H54 (cell line): ENCODE measurements at places on chromosomes 7 and 10.

GRCh38 chr10:123621916-123622315, 44.2 kb upstream of the GPR26 start:
- no peak for DNase-seq

DNA sequence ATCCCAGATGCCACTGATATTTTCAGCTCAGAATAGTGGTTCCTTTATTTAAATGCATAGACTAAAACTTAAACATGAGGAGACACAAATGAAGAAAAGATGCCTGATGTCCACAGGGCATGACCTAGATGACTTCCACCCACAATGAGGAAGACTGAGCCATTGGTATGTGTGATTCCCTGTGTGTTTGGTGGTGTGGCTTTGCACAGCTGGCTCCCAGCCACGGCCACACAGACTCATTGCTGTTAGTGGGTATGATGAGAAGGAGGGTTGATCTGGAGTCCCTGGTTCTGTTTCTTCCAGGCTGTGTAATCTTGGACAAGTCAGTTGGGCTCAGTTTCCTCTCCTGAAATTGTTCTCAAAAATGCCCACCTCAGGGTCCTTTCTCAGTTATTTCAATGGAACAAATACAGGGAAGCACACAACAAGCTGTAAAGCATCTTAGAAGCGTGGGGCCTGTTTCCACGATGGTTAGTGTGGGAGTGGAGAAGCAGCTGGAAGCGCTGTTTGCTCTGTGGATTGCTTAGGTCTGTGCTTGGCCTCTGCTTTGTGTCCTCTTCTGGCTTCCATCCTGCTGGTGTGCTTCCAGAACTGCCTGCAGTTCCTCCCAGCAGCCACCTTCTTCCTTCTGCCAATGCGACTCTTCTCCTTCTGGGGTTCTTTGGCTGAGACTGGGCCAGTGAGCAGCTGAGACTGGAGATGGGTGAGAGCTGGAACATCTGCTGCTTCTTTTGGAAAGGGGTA, 303.7 kb downstream of the BMPER start:
- DNase-seq = no peak

- no peak for DNase-seq
Observed at GRCh38 chr7:146208492-146208891, 91.9 kb downstream of the CNTNAP2 start.

- no peak for DNase-seq
Observed at GRCh38 chr7:19749658-19750057, 23.8 kb downstream of the TMEM196 start.

DNA sequence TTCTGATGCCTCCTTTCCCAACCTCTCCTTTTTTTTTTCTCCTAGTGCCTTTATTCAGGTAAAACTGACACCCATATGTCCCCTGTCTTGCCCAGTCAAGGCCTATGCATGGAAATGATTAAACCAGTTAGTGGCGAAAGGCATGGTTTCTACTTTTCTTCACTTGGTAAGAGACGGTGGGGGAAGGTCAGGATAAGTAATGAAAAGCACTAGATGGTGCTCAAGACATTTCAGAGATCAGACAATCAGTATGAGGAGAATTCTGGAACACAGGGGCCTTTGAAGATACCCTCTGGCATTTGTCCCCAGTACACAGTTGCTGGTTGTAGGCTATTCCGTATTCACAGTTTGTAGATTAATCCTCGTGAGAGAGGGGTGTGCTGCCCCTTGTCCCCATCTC, 121.2 kb downstream of the RTKN2 start:
- no peak for DNase-seq

GRCh38 chr7:151192002-151192539, 5.0 kb upstream of the ASB10 start:
- DNase-seq = no peak

DNA sequence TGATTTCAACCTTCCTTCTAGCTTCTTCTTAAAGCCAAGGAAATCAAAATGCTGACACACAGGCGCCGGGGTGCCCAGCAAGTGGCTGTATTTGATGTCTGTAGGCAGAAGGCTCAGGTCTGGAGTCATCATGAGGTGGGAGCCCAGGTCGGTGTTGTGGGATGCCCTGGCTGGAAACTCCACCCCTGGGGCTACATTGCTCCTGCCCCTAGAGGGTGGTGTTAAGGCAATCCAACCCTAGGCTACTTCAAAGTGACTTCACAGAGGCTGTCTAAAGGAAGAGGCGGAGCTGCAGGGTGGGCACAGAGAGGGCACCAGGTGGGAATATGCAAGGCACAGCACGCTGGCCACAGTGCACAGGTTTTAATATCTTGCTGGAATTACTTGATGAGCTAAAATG, 200.9 kb downstream of the ADAM12 start:
- no peak for DNase-seq

- no peak for DNase-seq
Observed at GRCh38 chr7:82258181-82258580, 185.4 kb downstream of the CACNA2D1 start.

DNA sequence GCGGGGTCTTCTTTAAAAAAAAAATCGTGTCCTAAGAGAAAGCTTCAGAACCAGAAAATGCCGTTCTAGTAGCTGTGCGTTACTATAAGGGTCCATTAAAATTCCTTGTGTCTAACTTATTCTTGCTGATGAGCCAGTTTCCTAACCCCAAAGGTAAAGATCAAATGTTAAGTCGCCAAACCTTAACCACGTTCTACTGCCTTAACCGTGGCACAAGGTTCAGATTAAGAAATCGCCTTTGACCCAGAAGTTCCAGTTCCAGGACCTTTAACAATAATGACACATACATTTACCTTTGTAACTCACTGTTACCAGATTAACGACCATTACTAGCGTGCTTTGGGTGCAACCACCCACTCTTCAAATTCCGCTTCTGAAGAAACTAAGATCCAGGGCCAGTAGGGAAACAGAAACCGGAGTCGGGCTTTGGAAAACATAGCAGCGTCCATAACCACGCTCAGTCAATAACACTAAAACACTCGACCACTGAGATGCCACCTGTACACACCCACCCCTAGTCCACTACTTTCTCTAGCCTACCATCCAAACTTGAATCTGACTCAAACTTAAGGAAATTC, 620 bp downstream of the BET1 start:
- DNase-seq = peak; percentile 2

DNA sequence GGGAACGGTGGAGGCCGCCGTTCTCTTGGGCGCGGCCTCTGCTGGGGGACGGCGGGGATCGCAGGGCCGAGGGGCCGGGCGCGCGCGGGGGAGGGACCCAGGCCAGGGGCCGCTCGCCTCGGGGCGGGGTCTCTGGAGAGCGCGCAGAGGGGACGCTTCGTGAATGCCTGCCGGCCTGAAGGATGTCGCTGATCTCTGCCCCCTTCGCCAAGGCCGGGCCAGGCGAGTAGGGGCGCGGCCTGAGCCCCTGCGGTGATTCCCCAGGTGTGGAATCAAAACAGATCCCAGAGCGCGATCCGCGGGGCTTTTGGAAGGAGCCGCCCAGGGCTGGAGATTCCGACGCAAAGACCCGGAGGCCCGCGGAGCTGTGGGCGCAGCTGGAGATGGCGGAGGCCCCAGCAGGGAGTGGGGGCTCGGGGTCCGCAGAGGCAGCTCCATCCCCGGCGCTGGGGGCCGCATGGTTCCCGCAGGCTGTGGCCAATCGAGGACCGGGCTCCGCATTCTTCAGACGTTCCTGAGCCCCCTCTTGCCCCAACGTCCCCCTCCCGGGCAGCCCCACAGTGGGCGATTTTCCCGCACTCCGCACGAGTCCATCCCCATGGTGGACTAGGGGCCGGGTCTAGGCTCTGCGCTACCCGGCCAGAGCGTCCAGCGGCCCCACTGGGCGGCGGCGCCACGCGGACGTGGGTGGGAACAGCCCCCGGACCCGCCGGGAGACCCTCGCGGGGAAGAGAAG, 166.0 kb downstream of the ACTR3B start:
- DNase-seq = no peak

DNA sequence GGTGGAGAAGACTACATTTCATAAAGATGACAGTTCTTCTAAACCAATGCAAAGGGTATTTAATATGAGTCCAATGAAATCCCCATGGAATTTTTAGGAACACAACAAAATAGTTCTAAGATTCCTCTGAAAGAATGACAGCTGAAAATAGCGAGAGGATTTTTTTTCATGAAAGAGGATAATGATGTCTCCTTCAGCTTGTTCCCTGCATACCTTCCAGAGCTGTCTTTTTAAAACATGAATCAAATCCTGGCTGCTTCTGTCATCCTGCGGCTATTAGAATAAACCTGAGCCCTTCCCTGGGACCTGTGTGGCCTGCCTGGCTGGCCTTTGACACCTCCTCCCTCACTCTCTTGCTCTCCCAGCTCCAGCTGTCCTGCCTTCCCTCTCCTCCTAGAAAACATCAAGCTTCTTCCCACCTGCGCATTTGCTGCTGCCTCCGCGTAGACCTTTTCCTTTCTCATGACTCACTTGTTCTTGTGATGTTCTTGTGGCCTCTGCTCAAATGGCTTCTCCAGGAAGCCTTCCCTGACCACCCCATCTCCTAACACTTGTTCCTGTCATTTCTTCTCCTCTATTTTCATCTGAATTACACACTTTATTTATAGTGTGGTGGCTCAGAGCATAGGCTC, 57.4 kb downstream of the EEPD1 start:
- no peak for DNase-seq

DNA sequence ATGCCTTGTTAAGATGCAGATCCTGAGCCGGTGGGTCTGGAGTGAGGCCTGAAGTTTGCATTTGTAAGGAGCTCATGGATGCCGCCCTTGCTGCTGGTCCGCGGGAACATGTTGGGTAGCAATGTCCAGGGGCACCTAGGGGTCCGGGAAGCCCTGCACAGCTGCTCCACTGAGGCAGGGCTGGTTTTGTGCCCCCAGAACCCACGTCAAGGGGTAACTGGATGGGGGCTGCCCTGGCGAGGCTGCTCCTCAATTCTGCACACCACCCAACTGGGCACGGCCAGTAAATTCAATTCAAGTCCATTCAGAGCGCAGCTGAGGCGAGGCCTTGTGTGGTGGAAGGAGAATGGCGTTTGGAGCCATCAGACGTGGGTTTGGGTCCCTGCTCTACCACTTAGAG, 246.3 kb upstream of the PITRM1 start:
- DNase-seq = no peak

DNA sequence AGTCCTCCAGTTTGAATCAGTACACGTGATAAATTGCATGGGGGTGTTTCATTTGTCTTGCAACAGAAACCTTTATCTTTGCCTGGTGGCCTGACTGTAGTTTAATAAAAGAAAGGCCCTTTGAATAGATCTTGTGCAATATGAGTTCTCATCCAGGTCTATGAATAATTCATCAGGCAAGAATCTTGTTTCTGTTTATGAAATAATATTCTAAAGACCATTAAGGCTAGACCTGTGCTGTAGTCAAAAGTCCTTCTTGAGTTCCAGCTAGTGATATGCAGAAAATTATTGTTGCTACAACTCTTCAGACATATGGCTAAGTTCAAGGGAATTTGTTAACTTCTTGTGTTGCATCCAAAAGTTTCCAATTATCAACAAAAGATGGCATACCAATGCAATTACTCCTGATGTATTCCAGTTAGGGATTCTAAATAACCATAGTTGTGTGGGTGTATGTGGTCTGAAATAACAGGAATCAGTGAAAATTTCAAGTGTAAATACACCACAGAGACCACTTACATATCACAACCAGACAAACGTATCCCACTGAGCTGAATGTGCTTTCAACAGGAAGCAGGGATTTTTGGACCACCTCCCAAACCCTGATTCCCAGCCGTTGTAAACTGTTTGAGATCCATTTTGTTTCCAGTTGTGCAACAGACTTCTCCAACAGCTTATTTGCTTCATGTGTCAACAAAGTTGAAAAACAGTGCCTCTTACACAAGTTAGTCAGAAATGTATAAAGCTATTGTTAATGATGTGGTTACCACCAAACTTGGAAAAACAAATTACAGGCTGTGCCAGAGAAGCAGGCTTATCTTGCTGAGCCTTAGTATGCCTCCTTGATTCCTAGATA, 54.7 kb upstream of the BICC1 start:
- DNase-seq = no peak

DNA sequence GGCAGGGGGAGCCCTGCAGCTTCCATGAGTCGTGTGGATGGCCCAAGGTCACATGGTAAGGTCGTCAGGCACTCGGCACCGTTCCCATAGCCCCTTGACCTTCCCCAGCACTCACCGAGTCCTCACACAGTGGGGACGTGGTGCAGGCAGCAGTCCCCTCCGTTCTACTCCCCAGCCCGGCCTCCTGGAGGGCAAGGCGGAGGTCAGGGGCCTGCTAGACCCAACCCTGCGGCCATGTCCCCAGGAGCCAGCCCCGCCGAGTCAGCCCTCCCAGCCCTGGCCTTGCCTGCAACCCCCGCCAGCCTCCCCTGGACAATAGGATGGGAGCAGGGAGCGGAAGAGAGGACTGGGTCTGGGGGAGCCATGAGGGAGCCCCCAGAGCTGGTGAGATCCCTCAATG, 65.2 kb downstream of the ELFN1 start:
- no peak for DNase-seq

DNA sequence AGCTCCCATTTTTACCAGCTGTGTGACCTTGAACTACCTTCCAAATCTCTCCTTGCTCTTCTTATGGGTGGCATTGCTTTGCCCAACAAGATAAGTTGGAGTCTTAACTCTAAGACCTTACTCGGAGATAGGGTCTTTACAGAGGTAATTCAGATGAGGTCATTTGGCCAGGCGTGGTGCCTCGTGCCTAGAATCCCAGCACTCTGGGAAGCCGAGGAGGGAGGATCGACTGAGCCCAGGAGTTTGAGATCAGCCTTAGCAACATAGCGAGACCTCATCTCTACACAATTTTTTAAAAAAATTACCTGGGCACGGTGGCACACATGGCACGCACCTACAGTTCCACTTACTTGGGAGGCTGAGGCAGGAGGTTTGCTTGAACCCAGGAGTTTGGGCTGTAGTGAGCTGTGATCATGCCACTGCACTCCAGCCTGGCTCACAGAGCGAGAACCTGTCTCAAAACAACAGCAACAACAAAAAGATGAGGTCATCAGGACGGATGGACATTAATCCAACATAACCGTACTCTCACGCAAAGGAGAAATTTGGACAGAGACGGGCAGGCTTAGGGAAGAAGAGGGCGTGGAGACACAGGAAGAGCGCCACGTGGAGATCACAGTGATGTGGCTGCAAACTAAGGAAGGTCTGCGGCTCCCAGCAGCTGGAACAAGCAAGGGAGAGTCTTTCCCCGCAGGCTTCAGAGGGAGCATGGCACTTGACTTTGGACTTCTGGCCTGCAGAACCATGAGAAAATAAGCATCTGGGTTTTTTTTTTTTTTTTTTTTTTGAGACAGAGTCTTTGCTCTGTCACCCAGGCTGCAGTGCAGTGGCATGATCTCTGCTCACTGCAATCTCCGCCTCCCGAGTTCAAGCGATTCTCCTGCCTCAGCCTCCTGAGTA, 122.3 kb upstream of the CARD11 start:
- no peak for DNase-seq

- no peak for DNase-seq
Observed at GRCh38 chr10:93916257-93917063, 22.7 kb downstream of the SLC35G1 start.

DNA sequence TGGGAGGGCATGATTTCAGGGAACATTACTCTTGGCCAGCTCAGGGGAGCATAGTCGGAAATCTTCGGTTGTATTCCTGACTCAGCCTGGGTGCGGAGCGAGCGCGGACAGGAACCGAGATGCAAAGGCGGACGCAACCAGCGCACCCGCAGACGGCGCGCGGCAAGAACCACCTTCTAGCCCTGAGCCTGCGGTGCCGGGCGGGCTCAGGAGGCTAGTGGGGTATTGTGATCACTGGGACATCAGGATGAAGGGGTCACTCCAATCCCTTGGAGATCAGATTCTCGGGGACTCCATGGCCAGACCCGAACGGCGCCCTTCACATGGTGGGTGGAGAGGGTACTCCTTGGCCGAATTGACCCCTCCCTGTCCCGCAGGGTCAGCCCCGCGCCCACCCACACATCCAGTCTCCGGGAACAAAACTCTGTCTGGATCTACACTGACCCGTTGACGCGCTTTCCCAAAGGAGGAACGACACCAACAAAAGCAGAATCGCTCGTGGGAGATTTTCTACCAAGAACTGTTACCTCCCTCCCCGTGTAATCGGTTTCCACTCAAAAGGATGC, 730.5 kb downstream of the ZWINT start:
- peak; percentile 27 for DNase-seq
